ENCODE measurements at places on chromosomes 16 and 17. TPM values are rescaled to one million over a fixed set of nuclear protein-coding genes. Genes with fewer than 3 reads are reported as not detected.

LRRC36 gene
- total RNA-seq, result 0.13 TPM

HBA2 gene
- total RNA-seq, result not detected

TP53TG3C gene
- not detected for total RNA-seq

KRTAP4-6 gene
- not detected for total RNA-seq

CDH15 gene
- total RNA-seq, result not detected

TM4SF5 gene
- not detected for total RNA-seq

CCL16 gene
- 1.1 TPM for total RNA-seq

SMURF2 gene
- total RNA-seq, result 331 TPM

PERCC1 gene
- total RNA-seq, result not detected

MYH2 gene
- not detected for total RNA-seq

TELO2 gene
- total RNA-seq, result 28.6 TPM

KRTAP9-8 gene
- total RNA-seq, result not detected

SULT1A2 gene
- total RNA-seq, result 0.36 TPM

ITGAX gene
- total RNA-seq, result 0.27 TPM

NHLRC4 gene
- total RNA-seq, result 1.1 TPM

ZNF597 gene
- total RNA-seq, result 3.5 TPM

GPRC5B gene
- 23.5 TPM for total RNA-seq

RCVRN gene
- total RNA-seq, result not detected

PROCA1 gene
- total RNA-seq, result 1.3 TPM
